ENCODE measurements at places on chromosomes 3 and 15.
A peak's percentile ranks its signal among the peaks of the same experiment; 100 is the strongest.

DNA sequence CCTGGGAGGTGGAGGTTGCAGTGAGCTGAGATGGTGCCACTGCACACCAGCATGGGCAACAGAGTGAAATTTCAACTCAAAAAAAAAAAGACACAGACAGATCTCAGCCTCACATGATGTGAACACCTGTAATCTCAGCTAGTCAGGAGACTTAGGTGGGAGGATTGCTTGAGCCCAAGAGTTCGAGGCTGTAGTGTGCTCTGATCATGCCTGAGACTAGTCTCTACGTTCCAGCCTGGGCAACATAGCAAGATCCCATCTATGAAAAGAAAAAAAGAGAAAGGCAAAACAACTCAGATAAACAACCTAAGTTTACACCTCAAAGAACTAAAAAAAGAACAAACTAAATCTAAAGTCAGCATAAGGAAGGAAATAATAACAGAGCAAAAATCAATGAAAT lies 11.0 kb downstream of the SCAPER start:
- DNase-seq = no peak

DNA sequence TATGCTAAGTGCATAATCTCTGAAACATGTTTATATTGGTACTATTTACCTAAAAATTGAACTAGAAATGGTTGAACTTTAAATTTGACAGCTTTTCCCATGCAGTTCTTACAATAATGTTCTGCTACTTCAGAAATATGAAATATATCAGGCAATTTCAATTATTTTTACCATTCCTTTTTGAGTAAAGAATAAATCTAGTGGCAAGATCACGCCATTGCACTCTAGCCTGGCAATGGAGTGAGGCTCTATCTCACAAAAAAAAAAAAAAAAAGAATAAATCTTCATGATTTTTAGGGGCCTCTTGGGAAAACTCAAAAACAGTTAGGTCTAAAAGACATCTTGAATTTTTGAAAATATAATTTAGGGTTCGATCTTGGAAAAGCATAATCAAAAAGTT lies 10.6 kb upstream of the DNAAF4 start:
- DNase-seq = no peak

- no peak for DNase-seq
Measured at GRCh38 chr3:177770383-177771230, 573.3 kb upstream of the TBL1XR1 start.

GRCh38 chr3:14562121-14562890 lies 22.2 kb upstream of the GRIP2 start:
- no peak for DNase-seq

DNA sequence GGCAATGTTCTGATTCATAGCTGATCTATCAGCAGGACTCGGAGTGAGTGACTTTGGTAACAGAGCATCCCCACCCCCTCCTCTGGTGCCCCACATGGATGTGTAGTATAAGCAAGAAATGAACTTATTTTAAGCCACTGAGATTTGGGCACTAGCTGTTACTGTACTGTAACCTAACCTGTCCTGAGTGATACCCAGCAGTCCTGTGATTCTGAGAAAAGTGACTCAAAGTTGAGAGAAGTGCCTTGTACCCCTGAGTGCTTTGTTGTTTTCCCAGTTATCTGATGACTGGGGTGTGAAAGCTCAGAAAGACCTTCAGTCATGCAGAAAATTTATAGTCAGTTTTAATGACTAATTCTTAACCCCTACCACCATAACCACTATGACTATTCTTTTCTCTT lies 439.9 kb upstream of the RBMS3 start:
- DNase-seq = no peak

GRCh38 chr15:48021336-48022086 lies 99.3 kb upstream of the SLC24A5 start:
- DNase-seq = no peak

DNA sequence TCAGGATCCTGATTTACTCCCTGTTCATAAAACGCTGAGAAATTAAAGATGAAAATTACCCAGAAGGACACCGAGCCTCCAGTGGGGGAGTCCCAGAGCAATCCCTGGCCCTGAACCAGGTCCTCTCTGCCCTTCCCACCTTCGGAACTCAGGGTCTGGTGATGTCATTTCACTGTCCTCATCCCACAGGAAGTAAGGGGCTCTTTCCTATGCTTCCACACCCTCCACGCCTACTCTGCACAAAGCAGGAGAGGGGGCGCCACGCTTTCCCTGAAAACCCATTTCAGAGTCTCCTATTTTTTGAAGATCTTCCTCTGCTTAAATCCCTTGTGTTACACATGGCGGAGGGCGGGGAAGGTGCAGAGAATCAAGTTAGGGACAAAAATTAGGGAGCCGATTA lies 18.8 kb downstream of the MEGF11 start:
- DNase-seq = no peak

- no peak for DNase-seq
Measured at GRCh38 chr15:90570643-90571042, 40.9 kb downstream of the CRTC3 start.

GRCh38 chr3:90007778-90008499 lies 900.5 kb downstream of the EPHA3 start:
- DNase-seq = no peak

DNA sequence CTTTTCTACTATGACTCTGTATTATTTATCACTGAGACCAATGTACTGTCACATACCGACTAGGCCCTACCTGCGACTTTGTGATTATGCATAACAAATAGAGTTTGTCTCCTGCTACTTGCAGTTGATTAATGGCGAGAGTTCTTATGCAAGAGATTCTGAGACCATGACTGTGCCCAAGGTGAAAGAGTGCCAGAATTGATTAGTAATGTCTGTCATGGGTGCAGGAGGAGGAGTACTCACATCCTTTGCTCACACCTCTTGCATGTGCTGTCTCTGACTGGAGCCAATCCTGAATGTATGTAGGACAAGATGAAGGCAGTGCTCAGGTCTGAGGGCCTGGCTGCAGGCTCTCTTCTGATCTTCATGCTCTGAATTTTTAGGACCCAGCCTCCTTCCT lies 260.7 kb downstream of the THSD4 start:
- DNase-seq = no peak

GRCh38 chr15:65819563-65819960 lies 27.5 kb upstream of the DENND4A start:
- no peak for DNase-seq

GRCh38 chr15:67037694-67038093 lies 27.7 kb upstream of the SMAD3 start:
- DNase-seq = no peak

GRCh38 chr3:138234401-138235179 lies 47.5 kb downstream of the ARMC8 start:
- DNase-seq = no peak

DNA sequence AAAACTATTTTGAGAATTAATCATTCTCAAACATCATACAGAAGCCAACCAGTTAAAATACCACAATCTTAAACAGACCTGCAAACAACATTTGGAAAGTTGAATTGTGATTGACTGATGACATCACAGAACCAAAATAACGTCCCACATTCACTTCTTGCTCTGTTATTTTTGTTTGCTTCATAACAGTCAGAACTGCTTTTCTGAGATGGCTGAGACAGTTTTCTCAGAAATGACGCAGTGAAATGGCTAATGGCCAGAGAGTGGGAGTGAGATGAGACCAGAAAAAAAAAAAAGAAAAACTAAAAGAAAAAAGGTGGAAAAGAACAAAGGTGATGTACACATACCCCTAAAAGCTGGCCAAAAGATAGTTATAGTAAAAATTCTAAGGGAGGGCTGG lies 1061.2 kb downstream of the FHIT start:
- DNase-seq = no peak

DNA sequence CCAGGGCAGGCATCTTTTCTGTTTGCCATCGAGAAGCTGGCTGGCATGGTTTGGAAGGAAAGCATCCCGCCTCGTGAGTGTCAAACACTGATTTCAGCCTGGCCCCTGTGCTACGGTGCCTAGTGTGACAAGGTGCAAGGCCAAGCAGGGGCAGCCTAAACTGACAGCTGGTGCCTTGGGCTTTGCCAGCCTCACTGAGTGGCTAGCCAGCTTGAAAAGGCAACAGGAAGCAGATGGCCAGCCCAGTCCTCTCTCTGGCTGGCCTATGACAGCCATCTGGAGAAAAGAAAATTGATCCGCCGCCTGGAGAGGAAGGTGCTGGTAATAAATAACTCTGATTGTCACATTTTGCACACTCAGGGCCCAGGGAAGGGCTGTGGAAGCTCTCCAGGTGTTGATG lies 52.2 kb downstream of the C3orf85 start:
- DNase-seq = no peak

DNA sequence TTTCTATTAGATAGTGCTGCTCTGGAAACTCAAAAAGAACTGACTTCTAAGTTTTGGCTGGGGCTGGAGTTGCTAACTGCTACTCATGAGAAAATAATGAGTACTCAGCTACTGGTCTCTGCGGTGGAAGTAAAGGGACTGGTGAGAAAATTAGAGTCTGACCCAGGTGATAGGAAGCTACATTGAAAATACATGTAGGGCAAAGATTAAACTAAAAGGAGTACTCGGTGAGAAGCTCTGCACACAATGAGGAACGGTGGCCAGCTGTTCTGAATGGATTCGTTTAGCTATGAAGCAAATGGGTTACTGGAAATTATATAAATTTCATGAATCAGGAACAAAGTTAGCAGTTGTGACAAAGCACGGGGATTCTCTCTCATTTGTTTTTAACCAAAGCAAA lies 512.9 kb upstream of the SGO1 start:
- DNase-seq = no peak

- peak; percentile 34 for DNase-seq
Measured at GRCh38 chr3:2098398-2099027, at the start of gene CNTN4. Gene CNTN4, plus strand, starts transcription at chr3:2098866.

DNA sequence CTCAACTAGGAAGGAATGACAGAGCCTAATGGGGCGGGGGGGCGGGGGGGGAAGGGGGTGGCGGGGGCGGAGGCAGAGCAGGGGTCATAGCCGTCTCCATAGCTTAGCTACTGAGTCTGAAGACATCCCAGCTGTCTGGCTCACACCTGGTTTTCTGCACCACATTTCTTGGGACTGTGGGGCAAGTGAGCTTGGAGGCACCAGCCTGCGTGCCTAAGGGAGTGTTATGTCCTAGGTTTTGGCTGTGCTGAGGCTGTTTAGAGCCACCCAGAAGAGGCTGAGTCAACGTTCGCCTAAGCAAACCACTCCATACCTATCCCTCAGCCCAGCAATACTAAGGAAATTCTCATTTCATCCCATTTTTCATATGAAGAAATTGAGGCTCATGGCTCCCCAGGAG lies 1.4 kb downstream of the IL17RD start:
- no peak for DNase-seq

GRCh38 chr15:55659481-55659880 lies 71.3 kb upstream of the PYGO1 start:
- no peak for DNase-seq

DNA sequence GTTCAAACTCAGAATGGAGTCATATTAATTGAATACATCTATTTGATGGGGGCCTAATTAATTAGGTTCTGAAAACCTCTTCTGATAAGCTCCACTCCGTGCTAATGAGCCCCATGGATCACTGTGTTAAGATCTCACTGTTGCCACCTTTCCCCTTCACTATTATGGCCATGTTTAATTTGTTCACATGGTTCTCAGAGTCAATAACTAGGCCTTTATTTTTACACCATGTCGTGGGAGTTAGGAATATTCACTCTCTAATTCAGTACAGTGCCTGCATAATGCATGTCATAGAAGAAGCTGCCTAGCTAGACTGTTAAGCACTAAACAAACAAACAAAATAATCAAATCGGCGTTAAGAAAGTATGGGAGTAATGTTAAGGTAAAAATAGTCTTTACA lies 84.9 kb downstream of the EDEM1 start:
- DNase-seq = no peak

GRCh38 chr15:38588672-38589071 lies 24.1 kb upstream of the RASGRP1 start:
- peak; percentile 63 for DNase-seq

DNA sequence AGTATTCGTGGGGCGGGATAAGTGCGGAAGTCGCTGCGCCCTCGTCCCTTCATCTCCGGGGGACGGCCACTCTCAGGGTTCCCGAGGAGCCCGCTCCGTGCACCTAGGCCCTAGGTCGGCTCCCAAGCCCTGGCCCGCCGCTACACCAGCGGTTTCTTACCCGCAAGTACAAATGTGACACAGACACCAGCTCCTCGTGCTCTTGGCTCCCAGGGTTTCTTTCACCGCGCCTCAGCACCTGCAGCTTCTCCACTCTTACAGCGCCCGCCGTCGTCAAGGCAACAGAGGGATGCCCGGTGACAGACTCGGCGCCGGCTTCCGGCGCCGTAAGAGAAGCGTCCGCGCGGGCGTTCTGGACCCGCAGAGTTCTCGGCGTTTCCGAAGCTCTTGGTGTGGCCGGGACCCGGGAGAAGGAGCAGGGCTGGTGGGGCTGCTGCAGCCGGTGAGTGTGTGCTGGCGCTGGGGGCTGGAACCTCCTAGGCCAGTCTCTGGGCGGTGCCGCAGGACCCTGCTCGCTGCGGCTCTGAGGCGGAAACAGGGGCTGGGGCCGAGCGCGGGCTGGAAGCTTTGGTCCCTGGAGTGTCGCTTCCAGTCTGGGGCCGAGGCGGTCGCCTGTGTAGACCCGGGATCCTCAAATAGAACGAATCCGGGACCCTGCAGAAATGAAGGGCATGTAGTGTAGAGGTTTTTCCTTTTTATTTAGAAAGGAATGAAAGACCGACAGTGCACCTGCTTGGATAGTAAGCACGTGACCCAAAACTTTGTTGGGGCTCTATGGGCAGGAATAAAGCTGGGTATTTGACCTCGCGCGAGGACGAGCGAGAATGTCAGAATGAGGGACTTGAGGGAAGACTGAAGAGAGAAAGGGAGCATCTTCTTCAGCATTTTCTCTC lies 155.4 kb upstream of the GOLGA6L4 start:
- DNase-seq = no peak

DNA sequence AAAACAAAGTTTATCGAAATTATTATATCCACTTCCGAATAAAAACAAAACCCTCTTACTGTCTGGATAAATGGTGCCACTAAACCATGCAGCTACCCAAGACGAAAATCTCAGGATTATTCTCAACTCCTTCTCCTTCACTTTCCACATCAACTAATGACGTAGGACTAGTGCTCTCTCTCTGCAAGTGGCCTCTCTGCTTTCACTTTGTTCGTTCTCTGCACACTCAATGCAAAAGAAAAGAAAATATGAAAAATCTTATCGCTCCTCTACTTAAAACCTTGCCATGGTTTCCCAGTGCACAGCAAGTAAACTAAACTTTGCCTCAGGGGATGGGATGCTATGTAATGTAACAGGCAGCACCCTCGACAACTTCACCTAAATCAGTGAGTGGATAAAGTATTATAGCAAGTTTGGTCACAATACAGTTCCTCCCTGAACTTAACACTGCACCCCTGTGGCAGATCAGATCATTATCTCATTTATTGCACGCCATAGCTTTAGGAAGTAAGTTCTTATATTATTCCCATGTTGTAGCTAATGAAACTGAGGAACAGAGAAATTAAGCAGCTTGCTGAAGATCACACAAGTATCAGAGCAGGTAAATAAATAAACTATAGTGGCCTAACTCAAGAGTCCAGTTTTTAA lies 262.7 kb upstream of the GADL1 start:
- DNase-seq = no peak

All from hippocampal formation (tissue), 2 donors.